ENCODE measurements at places on chromosomes 12 and 14.
A peak's percentile ranks its signal among the peaks of the same experiment; 100 is the strongest.

GRCh38 chr14:31568671-31569070, 7.5 kb downstream of the NUBPL start:
- no peak for DNase-seq

DNA sequence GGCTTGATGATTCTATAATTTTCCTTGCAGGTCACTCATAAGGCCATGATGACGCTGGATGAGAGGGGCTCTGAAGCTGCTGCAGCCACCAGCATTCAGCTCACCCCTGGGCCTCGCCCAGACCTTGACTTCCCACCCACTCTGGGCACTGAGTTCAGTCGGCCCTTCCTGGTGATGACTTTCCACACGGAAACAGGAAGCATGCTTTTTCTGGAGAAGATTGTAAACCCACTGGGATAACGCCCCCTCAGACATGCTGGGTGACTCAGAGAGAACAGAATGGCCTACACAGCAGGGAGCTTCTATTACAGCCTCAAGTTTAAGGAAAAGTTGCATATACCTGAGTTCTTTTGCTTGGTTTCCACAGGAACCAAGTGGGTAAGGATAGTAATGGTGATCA, 34.3 kb downstream of the SERPINA3 start:
- DNase-seq = no peak

DNA sequence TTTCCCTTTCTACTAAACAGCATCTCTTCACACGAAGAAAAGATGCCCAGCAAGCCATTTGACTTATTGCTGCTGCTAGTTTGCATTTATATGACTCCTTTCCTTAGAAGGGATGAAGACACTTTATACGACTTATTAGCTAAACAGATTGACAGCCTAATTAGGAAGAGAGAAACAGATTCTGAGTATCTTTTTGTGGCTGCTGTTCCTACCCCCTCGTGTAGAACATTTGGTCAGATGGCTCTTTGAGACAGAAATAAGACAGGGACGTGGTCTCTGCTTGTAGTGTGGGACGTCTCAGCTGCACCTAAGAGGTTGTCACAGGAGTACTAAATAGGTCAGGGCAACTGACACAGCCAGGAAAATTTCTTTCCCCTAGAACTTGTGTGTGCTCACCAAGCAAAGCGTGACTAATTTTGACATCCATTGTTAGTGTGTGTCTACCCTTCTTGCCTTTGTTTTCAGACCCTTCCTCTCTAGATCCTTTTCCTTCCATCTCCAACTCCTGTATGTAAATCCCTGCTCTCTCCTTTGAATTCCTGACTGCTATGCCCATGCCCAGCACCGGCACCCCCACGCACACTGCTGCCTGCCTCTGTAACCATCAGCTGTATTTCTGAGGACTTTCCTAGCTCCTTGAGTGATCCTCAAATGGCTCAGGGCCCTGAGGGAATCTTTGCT, 83.2 kb downstream of the DAD1 start:
- peak; percentile 22 for DNase-seq

DNA sequence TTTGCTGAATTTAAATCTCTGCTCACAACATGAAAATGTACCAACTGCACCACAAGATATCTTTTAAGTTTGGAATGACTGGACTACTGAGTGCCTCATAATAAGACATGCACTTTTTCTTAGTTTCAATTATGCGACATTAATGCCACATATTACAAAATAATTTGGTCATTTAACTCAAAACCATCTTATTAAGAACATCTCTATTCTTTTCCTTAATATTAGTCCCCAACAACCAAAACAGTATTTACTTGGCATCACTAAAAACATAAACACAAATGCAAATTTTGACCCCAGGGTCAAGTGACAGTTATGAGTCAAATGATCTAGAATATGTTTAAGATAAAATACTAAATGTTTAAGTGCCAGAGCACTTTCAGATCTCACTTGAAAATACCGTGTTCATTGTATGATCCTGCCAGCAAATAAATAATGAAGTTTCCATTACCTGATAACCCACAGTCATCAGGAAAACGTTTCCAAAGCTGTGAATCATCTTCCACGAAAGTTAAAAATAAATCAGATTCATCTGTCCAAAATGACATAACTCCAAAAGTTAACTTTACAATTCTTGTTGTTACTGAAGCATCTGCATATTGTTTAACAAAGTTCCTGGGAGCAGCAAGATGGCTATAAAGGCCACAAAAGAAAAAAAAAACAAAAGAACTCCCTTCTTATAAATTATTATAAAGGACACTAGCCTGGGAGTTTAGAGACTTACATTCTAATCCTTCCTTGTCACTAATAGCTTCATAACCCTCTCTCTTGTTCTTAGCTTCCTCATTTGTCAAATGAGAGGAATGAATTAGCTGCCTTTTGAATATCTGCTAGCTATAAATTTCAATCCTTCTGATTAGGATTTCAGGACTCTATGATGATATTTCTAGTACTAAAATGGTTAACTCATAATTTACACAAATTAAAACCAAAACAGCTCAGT, 30.5 kb upstream of the AP4S1 start:
- DNase-seq = no peak

DNA sequence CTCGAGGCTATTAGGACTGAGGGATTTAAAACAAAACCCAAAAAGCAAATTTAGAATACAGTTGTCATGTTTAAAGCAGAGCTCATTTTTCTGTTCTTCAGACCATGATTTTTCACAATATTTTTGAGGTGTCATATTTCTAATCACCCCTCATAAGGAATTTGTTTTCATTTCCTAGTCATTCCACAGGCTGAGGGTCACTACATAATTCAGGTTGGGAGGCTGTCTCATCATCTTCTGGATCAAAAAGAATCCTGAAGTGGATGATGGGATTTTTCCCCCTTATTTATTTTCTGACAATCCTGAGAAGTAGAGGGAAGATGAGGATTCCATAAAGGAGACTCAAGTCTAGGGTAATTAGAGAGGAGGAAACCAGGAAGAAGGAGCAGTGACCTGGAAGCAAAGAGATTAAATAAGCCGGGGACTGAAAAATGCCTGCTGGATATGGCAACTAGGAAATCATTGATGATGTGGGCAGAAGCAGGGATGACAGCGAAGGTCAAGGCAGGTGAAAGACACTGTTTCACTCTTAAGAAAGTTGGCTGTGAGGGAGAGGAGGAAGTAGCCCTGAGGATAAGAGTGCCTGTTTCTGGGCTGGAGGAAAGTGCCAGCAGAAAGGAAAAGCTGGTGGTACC, 9.0 kb upstream of the PCNX1 start:
- no peak for DNase-seq

DNA sequence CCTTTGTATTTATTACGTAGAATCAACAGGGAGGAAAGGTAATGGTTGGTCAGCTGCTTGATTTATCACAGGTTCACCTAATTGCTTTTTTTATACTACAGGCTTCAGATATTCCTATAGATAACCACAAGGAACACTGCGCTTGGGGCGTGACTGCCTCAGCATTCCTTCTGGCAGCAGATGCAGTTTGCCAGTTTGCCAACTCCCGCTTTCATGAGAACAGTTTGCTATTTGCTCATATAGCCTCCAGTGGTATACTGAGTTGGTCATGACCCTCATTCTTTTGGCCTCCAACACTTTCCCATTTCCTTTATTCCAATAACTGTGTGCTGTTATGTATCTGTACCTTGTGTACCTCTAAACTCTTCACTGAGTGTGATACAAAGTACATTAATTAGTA, 38.6 kb upstream of the ACSM4 start:
- DNase-seq = no peak

DNA sequence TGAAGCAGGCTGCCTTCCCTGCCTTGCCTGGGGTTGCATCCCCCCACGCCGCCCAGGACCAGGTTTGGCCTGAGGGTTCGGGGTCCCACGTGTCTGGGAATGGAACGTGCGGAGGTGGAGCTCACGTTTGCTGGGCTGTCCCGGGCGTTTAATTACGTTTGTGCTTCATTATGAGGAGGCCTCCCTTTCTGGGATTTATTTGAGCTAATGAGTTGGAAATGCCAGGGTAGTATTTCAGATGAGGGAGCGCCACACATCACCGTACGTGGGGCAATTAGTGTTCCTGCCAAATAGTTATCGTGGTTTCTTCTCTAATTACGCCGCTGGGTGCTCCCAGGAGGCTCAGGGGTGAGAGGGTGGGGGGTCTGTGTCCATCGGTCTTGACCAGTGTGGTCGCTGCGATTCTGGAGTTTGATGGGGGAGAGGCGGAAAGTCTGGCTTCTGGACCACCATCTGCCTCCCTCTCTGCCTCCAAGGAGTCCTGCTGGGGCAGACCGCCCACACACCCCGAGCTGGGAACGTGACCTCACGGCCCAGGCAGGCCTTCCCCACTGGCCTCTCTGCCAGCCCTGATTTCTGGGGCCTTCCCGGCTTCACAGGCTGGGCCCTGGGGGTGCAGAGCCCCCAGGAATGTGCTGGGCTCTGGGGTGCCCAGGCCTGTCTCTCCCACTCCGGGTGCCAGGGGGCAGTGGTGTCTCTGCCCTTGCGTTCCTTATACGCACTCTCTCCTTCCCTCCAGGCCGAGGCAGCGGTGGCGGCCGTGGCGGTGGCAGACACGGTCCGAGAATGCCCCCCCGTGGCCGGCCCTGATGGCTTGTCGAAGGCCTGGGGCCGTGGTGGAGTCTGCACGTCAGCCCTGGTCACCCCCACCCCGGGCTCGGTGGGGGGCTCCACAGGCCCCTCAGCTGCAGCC, 18.9 kb downstream of the KIF26A start:
- peak; percentile 26 for DNase-seq

GRCh38 chr12:40829738-40830144, 137.5 kb downstream of the CNTN1 start:
- no peak for DNase-seq
